ENCODE measurements at places on chromosomes 3 and 15.

GRCh38 chr3:169390271-169390670, 273.2 kb downstream of the MECOM start:
- DNase-seq: no peak

DNA sequence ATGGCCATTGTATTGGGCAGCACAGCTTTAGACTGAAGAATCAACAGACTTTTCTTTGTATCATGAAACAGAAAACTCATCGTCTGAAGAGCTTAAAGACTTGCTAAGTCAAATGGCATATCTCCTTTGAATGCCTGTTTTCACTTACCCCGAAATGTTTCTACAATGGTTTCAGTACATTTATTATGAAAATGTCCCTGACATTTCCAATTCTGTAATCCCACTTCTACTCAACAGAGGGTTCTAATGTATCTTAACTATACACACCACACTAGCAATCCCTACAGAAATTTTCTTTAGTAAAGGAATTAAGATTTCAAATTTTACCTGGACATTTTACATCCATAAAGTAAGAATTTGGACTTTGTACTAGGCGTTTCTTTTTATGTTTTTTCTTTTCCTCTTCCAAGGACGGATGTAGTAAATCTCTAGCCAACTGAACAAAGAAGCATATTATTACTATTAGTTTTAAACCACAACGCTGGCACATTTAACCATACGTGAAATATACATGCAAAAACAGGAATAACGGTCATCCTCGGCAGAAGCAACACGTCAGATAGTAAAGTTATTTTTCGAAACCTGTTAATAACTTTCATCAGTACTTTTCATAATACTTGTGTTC, 1.1 kb downstream of the RPS27L start:
- no peak for DNase-seq

DNA sequence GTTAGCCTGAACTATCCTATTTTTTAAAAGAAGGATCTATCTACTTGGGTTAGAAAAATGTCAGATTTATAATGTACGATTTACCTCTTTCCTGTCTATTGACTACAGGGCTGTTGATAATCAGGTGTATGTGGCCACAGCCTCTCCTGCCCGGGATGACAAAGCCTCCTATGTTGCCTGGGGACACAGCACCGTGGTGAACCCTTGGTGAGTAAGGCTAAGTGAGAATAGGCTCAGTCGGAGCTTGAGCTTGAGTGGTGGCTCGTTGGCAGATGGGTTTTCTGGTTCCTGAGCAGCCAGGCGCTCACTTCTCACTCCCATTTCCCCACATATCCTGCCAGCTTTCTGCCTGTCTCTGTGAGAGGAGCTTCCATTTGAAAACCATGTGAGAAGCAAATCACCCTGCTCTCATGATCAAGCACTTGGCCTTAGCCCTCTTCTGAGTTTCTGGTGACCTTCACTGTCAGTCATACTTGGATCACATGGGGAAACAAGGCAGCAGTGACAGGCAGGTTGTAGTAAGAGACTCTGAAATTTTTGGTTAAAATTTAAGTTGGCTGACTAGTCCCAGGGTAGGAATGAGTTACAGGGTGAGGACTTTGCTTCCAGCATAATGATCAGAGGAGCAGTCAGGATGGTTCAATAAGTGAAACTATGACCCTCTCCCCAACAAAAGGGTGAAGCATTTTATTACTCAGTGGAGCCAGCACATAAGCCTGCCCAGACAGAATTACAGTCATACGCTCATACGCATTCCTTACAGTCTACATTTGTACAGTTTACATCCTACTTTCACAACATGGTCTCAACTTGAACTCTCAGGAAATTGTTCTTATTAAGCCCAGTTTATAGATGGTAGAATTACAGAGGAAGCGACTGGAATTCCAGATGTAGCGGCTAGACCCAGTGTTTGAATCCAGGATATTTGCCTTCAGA, 18.0 kb downstream of the NIT2 start:
- DNase-seq: no peak

- DNase-seq: no peak
Observed at GRCh38 chr3:172524611-172525010, 1.4 kb upstream of the TNFSF10 start.

DNA sequence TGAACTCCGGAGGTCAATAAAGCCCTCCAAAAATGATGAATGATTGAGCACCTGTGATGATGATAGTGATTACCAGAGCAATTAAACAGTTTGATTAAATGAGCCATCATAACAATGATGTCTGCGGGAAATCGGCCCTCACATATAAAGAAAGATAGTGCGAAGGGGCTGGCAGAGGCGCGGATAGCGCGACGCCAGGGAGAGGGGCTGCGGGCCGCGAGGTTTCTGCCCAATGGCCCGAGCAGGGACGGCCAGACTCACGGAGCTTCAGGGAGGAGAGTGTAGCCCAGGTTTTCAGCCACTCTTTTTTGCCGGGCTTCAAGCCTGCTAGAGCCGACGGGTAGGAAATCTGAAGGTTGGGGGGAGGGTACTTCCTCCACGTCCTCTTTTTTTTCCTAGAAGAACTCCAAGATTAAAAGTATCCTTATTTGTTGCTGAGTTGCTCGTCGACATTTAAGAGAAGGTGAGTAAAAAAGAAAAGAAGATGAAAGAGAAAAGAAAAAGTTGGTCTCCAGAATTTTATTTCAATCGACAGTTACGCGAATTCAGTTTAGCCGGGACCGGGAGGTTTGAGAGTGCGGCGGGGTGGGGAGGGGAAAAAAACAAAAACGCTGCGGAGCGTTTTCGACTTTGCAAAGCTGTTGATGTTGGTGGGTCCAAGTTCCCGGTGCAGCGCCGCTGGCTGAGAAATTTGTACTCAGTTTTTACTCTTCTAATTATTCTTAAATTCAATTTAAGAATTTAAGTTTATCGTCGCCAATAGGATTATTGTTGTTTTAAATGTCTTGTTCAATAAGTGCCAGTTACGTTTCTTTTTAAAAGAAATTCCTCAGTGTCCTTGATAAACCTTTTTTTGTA, 2.2 kb upstream of the MEIS2 start:
- no peak for DNase-seq

- no peak for DNase-seq
Observed at GRCh38 chr15:63059573-63060216, 17.1 kb downstream of the TPM1 start.

DNA sequence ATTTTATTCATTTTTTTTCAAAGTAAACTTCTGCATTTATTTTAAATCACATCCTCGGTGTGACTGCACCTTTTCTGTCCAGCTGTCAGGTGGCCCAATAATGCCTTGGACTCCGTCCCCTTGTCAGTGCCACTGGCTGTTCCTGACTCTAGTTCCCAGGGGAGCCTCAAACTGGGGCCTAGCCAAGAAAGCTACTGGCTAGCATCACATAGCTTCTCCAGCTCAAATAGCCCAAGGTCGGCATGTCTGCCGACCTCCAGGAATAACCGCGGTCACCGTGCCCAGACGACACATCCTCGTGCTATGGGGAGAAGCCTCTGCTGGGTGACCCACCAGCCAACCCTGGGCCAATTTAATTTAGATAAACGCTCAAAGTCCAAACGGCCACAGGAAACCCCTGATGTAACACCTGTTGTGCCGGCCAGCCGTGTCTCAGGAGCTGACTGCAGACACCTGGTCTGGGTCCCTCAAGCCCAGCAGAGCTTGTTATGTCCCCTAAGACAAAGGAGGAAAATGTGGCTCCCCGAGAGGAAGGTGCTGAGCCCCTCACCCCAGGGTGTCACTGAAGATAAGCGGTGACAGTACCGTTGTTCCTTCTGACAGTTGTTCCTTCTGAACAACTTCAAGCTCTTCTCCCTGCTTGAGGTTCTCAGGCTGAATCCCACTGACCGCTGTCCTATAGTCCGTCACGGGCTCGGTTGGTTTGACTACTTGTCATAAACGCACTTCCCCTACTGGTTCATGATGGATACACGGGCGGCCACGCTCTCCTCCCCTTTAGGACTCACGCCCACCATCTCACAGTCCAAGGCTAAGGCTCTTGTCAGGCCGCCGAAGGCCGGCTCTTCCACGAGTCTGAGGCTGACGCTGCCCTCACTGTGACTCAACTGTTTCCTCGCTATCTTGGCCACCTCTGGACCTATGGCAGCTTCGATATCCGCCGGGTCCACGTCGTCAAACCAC, 126.2 kb downstream of the KLF13 start:
- DNase-seq: no peak

DNA sequence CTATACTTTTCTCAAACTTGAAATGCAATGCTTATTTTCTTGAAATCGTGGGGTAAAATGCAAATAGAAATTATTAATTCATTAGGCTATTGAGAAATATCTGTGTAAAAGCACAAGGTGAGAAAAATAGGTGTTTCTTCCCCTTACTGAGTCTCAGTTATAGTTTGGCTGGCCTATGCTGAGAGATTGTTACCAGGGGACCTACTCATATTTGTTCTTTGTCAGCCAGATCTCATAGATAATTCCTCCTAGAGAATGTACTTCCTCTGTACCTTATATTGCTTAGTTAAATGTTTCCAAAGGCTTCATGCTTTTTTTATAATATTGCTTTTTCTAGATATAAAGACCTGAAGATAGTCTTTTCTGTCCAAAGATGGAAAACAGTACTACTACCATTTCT, 60.0 kb upstream of the TRPC1 start:
- no peak for DNase-seq

GRCh38 chr3:129521611-129522010, 6.8 kb upstream of the RHO start:
- DNase-seq: no peak

Measured in GM20000 (cell line).